Mesothelial cell of epicardium (in vitro differentiated cells): ENCODE measurements at places on chromosomes 3 and 15.

- no peak for DNase-seq
These were observed 86.8 kb downstream of the GBE1 start for GRCh38 chr3:81674690-81675089.

DNA sequence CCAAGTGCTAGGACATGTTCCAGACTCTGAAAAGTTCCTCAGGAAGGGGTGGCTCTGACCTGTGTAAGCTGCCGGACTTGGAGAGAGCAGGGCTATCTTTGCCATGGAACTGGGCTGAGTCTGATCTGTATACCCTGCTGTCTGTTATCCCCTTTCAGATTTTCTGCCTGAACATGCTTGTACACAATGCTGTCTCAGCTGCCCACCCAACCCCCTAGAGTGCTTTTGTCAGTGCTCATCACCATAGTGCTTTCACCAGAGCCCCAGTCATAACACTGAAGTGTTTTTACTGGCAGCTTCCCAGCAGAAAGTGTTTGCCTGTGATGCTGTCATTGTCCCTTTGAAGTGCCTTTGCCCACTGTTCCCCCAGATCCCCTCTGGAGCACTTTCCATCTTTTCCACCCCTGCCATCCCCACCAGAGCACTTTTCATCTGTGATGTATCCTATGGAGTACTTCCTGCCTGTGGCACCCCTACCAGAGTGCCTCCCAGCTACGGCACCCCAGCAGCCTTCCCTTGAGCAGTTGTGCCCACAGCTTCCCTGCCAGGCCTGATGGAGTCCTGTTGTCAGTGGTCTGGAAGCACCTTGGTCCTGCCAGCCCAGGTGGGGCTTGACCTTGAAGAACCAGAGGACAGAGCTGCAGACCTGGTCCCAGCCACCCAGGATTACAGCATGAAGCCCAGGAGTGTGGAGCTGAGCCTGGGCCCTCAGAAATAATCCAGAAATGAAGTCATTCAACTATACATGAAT, 397.7 kb downstream of the DIPK2A start:
- DNase-seq: no peak

GRCh38 chr3:186506857-186507256, 37.3 kb downstream of the CRYGS start:
- DNase-seq: no peak

DNA sequence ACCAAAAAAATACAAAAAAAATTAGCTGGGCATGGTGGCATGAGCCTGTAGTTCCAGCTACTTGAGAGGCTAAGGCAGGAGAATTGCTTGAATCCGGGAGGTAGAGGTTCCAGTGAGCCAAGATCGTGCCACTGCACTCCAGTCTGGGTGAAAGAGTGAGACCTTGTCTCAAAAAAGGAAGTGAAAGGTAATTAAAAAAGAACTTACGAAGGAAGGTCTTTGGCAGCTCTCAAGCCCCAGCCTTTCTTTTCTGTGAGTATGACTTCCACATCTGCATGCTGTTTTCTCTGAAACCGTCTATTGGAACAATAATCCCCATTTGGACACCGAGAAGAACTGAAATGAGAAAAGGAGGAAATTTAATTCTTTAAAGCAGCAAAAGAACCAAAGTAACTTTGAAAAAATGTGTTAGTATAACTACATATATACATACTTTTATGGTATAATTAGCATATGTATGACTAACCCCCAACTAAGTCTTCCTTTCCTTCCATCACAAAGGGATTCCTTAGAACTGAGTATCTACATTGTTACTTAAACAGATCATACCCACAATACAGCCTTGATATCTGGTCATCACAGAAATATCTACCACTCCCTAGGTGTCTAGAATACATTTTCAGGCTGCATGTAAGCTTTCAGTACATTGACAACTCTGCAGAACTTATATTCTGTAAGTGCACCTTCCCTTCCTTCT, 50.1 kb downstream of the SETD2 start:
- no peak for DNase-seq

- peak; percentile 68 for DNase-seq
These were observed at the start of gene GBE1 for GRCh38 chr3:81760924-81761903. Gene GBE1, minus strand, starts transcription at chr3:81761645. Its CDS starts 128 bp downstream, at chr3:81761517.

GRCh38 chr15:76138436-76138835, 78.7 kb downstream of the TMEM266 start:
- no peak for DNase-seq

GRCh38 chr15:79515300-79516027, 83.3 kb downstream of the MINAR1 start:
- DNase-seq: no peak

- no peak for DNase-seq
These were observed 1371.6 kb upstream of the EPHA6 start for GRCh38 chr3:95442766-95443165.

DNA sequence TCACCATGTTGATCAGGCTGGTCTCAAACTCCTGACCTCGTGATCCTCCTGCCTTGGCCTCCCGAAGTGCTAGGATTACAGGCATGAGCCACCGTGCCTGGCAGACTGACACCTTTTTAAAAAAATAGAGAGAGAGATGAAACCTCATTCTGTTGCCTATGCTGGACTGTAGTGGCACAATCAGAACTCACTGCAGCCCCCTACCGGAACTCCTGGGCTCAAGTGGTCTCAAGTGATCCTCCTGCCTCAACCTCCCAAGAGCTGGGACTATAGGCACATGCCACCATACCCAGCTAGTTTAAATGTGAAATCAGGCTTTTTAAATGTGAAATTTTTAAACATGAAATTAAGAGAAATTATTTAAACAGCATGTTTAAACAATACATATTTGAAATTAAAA, 265.2 kb upstream of the UBE2E1 start:
- no peak for DNase-seq

GRCh38 chr15:65766422-65767263, 25.4 kb downstream of the DENND4A start:
- DNase-seq: no peak

DNA sequence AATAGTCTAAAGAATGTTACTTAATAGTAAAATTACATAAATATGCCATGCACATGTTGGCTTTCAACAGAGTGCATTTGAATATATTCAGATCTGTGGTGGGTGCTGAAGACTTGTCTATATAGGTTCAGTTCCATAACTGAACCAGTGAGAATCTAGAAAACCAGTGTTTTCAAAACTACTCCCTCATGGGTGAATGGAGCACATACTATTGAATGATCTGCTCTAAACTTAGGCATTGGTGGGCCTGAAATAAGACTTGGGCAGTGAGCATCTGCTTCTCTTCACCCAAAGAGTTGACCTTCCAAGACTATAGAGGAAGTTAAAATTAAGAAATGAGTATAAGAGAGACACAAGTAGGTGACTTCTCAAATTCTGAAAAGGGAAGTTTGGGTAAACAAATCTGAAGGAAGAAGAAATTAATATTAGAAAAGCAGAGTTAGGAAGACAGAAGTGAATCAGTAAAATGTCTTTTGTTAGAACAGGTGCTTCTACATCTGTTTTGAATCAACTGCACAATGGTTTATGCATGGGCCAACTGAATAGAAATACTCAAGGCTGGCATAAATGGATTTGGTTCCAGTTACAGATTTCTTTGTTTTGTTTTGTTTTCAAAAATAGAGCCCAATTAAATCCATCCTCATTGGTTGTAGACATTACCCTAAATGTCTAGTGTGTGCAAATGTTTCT, 19.3 kb downstream of the ALCAM start:
- DNase-seq: no peak

- DNase-seq: no peak
These were observed 125.9 kb upstream of the PHLDB2 start for GRCh38 chr3:111733154-111733553.

DNA sequence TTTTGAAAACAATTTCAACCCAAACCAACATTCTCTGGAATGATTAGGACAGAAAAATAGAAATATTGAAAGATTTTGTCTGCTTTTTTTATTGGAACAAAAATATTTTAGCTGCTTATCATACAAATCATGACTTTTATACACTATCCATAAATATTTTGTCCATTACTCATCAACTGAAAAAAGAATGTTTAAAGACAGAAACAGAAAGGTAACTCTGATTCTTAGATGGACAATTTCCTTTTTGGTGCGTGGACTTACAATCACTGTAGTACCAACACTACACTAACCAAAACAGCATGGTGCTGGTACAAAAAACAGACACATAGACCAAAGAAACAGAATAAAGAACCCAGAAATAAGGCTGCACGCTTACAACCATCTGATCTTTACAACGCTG, 582.8 kb upstream of the CCDC54 start:
- DNase-seq: no peak

DNA sequence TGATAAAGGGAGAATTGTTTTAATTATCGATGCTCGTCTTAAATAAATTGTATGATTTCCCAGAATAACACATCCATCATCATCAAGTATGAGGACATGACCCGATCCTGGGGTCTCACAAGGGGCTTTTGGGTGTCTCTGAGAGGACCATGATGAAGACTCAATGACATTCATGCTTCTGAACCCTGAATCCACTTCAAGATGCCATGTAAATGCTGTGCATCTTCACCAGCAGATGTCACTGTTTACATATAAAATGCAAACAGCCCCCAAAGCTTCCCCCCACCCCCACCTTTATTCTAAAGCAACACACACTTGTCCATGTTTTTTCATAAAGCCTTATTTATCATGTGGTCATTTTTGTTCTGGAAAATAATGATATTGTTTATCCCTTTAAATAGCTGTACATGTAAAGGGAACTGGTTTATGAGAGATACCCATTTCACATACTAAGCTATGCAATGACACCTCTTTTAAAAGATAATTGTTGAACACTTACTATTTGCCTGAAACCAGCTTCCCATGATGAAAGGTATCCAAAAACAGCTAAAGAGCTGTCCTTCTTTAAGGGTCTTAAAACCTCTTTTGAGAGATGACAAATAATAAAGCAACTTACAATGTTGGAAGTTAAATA, 69.7 kb upstream of the UBE3A start:
- DNase-seq: no peak

GRCh38 chr3:2485027-2485375, 386.3 kb downstream of the CNTN4 start:
- no peak for DNase-seq

DNA sequence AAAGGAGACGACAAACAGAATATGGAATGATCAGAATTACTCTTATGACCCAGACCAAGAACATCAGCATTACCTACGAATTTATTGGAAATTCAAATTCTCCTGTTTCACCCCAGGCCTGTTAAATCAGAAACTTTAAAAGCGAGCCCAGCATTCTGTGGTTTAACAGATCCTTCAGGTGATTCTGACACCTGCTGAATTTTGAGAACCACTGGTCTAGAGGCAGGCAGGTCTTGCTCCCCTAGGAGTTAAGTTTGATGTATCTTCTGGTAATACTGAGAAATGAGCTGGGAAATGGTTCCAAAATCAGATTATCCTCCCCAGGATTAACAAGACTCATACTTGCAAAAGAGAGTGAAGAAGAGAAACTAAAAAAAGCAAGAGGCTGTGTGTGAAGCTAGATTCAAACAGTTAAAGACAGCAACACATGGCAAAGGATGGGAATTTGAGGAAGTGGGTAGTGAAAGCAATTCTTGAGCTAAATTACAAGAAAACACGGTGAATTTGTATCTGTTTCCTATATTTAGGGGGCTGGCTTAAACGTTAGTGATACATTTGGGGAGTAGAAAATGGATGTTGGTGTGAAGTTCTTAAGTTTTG, 66.0 kb downstream of the FLNB start:
- no peak for DNase-seq

GRCh38 chr15:71449363-71449762, 334.1 kb downstream of the THSD4 start:
- DNase-seq: no peak

GRCh38 chr3:8875836-8876235, 87.4 kb downstream of the RAD18 start:
- DNase-seq: no peak

DNA sequence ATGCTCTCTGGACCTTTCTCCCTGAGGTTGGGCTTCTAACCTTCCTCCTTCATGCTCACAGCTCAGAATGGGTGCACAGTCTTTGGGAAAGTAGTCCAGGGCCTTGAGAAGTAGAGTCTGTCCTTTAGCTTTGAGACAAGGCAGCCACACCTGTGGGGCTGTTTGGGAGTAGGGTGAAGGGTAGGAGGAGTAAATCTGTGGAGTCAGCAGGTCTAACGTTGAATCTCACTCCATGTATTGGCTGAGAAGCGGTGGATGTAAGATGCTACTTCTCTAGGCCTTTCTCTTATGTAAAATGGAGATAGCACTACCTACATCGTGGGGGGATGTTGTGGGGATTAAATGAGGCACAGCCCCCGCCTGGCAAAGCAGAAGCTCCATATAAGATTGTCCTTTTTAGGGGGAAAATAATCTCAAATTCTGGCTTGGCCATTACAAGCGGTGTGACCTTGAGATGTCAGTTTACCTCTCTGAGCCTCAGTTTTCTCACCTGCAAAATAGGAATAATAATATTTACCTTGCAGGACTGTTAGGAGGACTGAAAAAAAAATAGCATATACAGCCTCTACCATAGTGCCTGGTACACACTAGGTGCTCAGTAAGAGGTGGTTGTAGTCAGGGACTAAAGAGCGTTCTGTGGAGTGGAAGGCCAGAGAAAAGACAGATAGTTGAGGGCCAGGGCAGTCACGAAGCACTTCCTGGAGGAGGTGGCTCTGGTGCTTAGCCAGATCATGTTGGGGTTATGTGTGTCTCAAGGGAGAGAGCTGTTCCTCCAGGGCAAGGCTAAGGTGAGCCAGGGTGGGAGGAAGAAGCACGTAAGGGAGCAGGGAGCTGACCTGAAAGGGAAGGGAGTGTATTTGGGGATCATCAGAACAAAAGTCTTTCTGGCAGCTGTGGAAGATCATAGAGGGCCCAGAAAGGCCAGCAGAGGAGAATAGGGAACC, 82.8 kb upstream of the MRPS22 start:
- DNase-seq: peak; percentile 3

DNA sequence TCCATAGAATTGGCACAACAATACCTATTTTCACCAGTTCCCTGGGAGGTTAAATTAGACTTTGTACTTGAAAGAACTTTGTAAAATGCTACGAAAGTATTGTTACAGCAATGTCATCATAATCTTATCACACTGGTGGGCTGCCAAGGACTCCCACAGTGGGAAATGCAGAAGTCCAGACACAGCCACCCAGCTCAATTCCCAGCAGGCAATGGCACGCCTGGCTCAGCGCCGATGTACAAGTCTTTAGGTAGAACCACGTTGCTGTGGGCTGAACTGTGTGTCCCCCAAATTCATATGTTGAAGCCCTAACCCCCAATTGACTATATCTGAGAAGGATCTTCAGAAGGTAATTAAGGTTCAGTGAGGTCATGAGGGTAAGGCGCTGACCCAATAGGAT, 12.3 kb downstream of the MYO5C start:
- DNase-seq: no peak

DNA sequence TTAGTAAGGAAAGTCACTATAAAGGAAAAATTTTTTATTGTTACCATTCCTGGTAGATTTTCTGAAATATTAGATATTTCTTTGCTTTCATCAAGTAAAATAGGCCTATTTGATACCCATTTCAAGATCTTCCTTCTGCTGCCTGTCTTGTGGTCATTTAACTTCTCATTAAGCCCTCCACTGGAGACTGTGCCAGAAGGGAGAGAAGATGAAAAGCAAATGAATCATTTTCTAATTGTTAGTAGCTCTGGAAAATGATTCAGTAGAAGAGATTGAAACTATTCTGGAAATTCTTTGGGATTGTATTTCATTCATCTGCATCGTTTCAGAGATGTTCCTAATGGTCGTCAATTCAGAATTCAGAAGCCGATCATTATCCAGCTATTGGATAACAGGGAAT, 3.2 kb downstream of the KCTD6 start:
- no peak for DNase-seq

GRCh38 chr15:31156226-31156625, 54.7 kb upstream of the TRPM1 start:
- DNase-seq: no peak
